ENCODE measurements at places on chromosomes 3 and 15. TPM values are rescaled to one million over a fixed set of nuclear protein-coding genes. Genes with fewer than 3 reads are reported as not detected.

The NANOGP8 gene
- 1.3 TPM for total RNA-seq

The DISP2 gene
- 0.69 TPM for total RNA-seq

DNA sequence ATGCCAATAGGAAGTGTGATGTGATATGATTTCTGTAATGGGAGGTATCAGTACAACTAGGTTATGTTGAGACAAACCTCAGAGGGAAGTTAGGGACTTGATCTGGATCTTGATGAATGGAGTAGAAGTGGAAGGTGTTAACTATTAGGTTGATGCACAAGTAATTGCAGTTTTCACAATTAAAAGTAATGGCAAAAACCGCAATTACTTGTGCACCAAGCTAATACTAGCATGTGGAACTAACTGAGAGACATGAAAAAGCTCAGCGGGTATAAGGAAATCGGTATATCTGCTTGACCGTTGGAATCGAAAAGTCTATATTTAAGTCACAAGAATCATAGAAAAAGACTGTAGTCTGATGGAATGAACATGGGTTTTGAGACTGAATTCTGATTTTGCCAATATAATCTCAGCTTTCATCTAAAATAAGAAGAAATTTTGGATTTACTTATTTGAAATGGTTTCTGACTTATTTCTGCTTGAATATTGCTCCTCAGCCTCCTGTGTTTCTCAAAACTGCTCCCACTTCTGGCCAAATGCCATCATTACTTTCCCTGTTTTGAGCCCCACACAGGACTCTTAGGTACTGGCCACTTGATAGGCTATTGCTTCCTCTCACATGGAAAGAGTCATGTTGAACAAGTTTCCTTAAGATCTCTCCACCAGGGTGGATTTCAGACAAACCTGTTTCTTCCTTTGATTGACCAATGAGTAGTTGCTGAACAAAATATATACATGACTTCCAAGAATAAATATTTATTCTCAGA is 271.5 kb upstream of the COL8A1 start:
- no peak overlapping the region for H3K4me3 ChIP-seq
- no peak for DNase-seq
- H3K27ac ChIP-seq, result no peak overlapping the region

- peaks cover 18% of the 10 kb centered on the region for H3K4me1 ChIP-seq
- H3K27me3 ChIP-seq, result no peaks in the 10 kb centered on the region
- DNase-seq, result no peak
- peak overlapping the region; percentile 97 for H3K4me3 ChIP-seq
These were observed 817 bp downstream of the CLK3 start for GRCh38 chr15:74616366-74616939.

DNA sequence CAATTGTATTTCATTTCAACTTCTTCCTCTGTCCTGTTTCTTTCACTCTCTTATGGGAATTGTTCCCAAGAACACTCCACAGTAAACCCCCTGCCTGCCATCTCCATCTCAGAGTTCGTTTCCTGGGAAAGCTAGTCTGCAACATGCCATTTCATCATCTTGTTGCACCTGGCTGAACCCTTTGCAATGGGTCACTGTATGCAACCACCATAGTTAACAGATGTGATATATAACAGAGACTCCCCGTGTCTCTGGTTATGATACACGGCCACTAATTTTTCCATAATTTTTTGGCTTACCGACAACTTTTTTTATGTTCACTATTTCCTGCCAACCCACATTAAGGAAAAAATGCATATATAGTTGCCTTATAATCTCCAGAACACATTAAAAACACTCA is 95.5 kb downstream of the CHST2 start:
- H3K36me3 ChIP-seq, result no peaks in the 10 kb centered on the region
- no peaks in the 10 kb centered on the region for H3K4me1 ChIP-seq
- H3K27me3 ChIP-seq, result no peaks in the 10 kb centered on the region
- no peak for DNase-seq

DNA sequence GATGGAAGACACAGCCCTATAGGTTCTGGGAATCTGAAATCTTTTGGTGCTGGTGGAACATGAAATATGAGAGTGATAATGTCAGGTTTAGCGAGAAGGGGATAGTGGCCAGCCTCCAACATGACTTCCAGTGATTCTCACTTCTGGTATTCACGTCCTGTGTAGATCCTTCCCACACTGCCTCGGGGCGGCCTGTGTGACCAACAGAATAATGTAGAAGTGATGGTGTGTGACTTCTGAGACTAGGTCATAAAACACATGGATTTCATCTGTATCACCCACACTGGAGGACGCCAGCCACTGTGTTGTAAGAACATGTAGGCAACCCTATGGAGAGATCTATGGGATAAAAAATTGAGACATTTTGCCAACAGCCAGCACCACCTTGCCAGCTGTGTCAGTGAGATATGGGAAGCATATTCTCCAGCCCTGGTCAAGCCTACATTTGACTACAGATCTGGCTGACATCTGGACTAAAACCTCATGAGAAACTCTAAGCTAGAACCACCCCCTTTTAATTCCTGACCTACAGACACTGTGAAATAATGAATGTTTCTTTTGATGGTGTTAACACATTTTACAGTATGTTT is 25.5 kb upstream of the NUDT16 start:
- no peaks in the 10 kb centered on the region for H3K36me3 ChIP-seq
- H3K27ac ChIP-seq, result no peak overlapping the region
- no peaks in the 10 kb centered on the region for H3K27me3 ChIP-seq
- no peak for DNase-seq
